Right renal cortex interstitium (tissue), 3 donors: ENCODE measurements at places on chromosomes 4 and X. TPM values are rescaled to one million over a fixed set of nuclear protein-coding genes. Genes with fewer than 3 reads are reported as not detected.

DNA sequence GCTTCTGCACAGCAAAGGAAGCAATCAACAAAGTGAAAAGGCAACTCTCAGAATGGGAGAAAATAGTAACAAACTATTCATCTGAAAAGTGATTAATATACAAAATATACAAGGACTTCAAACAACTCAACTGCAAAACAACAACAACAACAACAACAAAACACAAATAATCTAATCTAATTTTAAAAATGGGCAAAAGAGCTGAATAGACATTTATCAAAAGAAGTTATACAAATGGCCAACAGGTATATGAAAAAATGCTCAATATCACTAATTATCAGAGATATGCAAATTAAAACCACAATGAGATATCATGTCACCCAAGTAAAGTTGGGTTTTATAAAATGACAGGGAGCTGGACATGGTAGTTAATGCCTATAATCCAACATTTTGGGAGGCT, 602.8 kb upstream of the DIAPH2 start:
- DNase-seq = no peak

DNA sequence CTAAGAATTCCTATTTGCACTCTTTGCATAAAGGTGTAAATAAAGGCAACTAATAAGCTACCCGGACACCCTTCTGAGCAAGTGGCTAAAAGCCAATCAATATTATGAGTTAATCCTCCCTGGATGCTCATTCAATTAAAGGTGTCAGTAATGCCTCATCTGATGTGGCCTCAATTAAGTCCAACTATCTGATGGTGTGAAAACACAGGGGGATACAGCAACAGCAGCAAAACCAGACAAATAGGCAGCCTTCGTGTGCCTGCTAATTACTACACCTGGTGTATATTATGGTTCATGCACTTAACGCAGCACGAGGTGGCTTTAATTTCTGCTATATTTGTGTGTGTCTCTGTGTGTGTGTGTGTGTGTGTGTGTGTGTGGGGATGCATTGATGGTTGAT, 244.4 kb downstream of the DCLK2 start:
- no peak for DNase-seq

GRCh38 chrX:154068560-154068959, 29.0 kb downstream of the MECP2 start:
- no peak for DNase-seq

Gene TEX11
- polyA plus RNA-seq = 0.18 TPM

GRCh38 chrX:20454117-20454516, 187.4 kb upstream of the RPS6KA3 start:
- no peak for DNase-seq
